ENCODE measurements at places on chromosomes 4 and X.

- DNase-seq, result no peak
Observed at GRCh38 chr4:75593393-75593792, 36.9 kb downstream of the CDKL2 start.

DNA sequence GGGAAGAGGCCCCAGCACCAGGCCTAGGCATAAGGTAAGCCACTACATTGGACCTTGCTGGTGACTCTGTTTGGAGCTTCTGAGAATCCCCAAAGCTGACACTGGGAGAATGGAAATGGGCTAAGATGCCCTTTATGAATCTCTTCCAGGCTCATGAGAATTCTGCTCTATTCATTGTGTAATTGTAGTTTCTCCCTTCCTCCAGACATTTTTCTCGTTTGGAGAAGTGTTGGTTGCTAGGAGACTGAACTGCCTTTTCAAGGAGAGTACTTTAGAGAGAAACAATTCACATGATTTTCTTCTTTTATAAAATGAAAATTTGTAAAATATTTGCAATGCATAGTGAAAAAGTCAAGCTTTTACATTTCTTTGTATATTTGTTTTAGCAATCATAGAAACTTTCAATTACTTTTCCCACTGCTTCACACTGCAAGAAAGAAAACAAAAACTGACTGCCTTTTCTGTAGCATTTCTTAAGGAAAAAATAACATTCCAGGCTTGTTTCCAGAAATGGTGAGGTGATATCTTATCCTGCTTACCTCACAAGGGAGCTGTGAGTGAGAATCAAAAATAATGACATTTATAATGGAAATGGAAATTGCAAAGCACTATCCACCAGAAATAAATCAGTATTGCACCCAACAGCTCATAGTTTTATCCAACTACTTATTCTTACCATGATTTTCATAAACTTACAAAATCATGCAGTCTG lies 24.9 kb upstream of the DCHS2 start:
- DNase-seq, result no peak

DNA sequence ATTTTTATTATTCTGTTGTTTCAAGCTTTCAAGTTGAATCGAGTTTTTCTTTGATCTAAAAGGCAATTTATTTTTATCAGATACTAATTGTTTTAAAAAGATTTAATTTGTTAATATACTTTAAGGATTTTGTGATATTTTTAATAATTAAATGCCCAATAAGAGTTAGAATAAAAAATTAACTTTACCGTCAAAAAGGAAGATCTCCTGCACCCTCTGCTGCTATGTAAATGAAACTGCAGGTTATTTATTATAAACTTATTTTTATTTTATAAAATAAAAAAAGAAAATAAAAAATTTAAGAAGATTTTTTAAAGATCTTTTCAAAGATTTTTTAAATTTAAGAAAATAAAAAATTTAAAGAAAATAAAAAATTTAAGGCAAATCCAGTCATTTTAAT lies 166.1 kb downstream of the CCSER1 start:
- DNase-seq, result no peak

DNA sequence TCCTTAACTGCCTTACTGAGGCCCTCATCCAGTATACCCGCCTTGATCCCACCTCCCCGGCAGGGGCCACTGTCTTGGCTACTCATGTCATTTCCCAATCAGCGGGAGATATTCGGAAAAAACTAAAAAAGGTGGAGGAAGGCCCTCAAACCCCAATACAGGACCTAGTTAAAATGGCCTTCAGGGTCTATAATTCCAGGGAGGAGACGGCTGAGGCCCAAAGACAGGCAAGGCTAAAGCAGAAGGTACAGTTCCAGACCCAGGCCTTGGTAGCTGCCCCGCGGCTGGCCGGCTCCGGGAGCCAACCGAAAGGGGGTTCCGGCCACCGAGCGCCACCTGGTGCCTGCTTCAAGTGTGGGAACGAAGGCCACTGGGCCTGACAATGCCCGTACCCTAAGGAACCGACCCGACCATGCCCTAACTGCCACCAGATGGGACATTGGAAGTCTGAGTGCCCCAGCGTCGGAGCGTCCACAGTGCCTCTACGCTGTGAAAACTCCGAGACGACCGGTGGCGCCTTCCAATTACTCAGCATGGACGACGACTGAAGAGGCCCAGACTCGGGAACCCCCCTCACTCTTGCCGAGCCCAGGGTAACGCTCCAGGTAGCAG lies 959.6 kb downstream of the RPA4 start:
- DNase-seq, result no peak

- no peak for DNase-seq
Observed at GRCh38 chrX:12986164-12986779, 11.4 kb downstream of the TMSB4X start.

DNA sequence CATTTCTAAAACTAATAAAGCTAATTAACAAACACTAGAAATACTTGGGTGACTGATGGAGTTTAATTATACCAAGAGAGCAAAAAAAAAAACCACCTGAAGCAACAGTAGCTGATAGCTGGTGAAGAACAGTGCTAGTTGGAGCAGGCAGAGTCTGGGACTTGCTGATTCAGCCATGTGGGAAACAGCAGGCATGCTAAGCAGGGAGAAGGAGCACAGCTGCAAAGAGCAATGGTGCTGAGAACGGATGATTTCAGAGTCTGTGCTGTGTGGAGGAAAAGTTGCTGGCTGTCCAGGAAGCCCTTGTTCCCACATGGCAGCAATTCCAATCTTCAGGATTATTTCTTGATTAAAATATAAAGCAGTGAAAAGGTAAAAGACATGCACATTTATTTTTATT lies 68.8 kb downstream of the NPY1R start:
- no peak for DNase-seq

- no peak for DNase-seq
Observed at GRCh38 chrX:97619499-97619898, 735.8 kb downstream of the RPA4 start.

DNA sequence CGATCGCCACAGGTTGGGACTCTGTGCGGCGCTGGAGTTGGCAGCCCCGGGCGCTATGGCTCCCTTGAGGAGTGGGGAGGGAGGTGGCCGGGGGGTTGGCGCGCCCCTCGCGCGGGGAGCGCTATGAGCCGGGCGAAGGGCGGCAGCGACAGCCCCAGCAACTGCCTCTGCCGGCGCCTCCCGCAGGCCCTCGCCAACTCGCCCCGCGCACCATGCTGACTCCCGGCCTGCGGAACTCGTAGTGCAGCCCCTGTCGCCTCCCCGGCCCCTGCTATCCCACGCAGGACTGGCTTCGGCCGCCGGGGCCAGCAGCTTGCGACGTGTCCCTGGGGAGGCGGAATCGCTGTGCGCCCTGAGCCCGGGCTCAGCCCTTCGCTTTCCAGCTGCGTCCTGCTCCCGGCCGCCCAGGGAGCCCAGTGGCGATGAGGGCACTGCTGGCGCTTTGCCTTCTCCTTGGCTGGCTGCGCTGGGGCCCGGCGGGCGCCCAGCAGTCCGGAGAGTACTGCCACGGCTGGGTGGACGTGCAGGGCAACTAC lies 415 bp downstream of the SHISA3 start:
- no peak for DNase-seq

GRCh38 chr4:18050448-18050847 lies 28.9 kb upstream of the LCORL start:
- no peak for DNase-seq

GRCh38 chr4:150047546-150047945 lies 30.7 kb upstream of the DCLK2 start:
- no peak for DNase-seq

DNA sequence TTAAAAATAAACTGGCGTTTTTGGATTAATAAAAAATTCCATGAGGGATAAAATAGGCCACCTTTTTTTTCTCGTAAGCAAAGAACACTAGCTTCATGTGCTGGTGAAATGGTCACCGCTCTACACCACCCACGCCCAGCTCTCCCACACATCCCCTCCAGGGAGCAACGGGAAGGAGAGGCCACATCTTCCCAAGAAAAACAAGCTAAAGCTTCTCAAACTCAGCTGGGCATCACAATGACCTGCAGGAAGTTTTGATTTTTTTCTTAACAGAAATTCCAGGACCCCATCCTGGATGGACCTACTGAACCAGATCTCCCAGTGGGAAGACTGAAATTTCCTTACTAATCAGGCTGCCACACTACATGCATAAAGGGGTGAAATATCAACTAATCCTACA lies 9.8 kb downstream of the TSPAN5 start:
- no peak for DNase-seq

DNA sequence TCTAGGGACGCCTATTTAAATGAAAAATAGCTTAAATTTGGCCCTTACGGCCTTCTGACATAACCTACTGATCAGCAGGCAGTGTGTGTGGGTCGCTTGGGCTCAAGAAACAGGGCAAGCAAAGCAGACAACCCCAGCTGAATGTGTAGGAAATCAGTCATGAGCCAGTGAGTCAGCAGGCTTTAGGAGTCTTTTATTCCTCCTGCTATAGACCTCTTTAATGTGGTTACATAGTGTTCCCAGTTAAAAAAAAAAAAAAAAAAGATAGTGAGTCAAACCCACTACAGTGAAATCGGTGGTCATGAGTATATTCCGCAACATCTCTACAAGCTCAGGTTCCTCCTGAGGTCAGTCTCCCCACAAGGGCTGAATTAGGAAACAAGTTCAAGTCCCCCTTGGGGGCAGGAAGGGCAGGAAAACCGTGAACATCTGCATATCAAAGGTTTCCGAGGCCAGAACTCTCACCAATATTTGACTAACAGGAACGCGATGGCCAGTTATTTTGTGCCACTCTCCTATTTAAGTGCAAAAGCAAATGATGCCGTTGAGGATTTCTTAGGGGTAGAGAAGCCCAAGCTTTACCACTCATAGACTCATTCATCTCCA lies 32.7 kb downstream of the ACSL1 start:
- DNase-seq, result no peak

DNA sequence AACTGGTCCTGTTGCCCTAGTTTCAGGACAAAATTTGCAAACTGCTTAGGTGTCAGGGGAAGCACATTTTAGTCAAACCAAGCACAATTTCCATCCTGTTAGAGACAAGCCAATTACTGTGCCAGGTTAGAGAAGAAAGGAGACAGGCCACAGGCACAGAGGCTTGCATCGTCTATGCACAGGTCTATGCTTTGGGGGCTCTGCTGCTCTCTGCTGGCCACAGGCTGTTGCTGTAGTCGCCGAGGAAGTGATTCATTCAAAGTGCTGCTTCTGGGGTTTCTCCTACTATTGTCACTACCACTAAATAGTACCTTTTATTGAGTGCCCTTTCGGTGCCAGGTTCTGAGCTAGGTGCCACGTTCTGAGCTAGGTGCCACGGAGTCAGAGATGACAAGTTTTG lies 45.5 kb downstream of the VGLL1 start:
- peak; percentile 35 for DNase-seq

- no peak for DNase-seq
Observed at GRCh38 chrX:111409326-111409725, 2.7 kb downstream of the DCX start.

GRCh38 chr4:89615051-89615450 lies 221.9 kb downstream of the SNCA start:
- no peak for DNase-seq

- no peak for DNase-seq
Observed at GRCh38 chrX:133305348-133305747, 87.2 kb upstream of the TFDP3 start.

DNA sequence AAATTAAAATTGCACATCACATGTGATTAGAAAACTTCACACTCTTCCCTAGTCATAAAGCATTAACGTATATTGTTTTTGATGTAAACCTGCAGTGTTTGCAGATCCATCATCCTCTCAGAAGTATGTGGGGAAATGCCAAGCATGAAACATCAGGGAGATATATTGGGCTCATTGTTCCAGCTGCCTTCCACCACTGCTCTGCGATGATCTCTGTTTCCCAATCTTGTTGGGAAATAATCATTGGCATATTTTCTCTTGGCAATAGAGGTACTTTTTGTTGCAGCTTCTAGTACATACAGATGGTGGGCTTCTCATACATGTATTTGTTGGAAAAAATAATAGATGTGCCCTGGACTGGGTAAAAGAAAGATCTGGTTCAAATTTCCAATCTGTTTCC lies 466.3 kb upstream of the HS3ST1 start:
- no peak for DNase-seq

DNA sequence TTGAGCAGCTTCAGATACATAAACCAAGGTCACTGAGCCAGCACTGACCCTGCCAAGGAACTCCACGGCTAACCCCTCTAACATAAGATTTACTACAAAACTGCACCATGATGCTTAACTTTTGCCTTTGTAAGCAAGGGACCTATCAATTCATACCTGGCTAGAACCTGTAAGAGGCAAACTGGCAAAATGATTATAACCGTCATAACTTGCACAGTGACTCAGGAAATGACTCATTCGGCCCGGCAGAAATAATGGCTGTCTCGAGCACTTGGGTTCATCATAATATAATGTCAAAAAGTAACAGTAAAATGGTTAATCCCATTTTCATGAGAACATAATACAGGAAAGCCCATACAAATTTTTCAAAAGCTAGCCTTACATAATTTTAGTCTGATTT lies 17.2 kb downstream of the RASGEF1B start:
- no peak for DNase-seq

DNA sequence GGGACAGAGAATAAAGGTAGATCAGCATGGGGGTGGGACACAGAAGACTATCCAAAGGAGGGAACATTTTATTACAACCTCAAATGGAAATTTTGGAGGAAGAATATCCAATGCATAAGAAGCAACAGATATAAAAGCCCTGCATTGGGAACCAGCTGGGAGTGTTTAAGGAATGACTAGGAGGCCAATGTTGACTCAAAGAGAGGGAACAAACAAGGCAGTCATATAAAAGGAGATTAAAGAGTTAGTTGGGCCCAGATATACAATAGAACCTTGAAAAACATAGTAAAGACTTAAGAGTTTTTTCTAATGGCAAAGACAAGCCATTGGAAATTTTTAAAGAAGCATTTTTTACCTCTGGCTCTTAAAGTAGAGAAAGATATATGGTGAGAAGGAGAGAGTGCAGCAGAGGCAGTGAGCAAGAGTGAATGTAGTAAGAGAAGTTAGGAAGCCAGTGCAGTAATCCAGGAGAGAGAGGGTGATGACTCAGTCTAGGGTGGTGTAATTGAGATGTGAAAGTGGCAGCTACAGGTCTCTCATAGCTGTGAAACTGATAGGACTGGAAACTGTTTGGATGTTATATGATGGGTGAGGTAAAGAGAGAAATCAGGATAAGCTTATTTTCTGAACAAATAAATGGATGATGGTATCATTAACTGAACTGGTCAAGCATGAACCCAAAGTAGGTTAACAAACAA lies 182.2 kb upstream of the ATOH1 start:
- no peak for DNase-seq

- no peak for DNase-seq
Observed at GRCh38 chr4:40461062-40461461, 125.9 kb downstream of the CHRNA9 start.

- DNase-seq, result no peak
Observed at GRCh38 chr4:73725985-73726384, 14.4 kb upstream of the CXCL8 start.

- DNase-seq, result no peak
Observed at GRCh38 chrX:115363372-115363771, 73.9 kb downstream of the LUZP4 start.

- DNase-seq, result no peak
Observed at GRCh38 chr4:80125252-80126177, 52.5 kb upstream of the ANTXR2 start.

- DNase-seq, result no peak
Observed at GRCh38 chr4:1900087-1900433, 28.9 kb downstream of the NSD2 start.

Measured in germinal center (tissue), 1 donor.